Ureter (tissue), 1 donor: ENCODE measurements at places on chromosomes 7 and 10. TPM values are rescaled to one million over a fixed set of nuclear protein-coding genes. Genes with fewer than 3 reads are reported as not detected.

DNA sequence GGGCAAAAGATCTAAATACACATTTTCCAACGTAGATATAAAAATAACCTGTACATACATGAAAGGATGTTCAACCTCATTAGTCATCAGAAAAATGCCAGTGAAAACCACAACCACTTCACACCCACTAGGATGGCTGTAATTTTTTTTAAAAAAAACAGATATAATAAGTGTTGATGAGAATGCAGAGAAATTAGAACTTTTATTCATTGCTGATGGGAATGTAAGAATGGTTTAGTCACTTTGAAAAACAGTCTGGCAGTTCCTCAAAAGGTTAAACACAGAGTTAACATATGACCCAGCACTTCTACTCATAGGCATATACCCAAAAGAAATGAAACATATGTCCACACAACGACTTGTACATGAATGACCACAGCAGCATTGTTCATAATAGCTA is 32.3 kb upstream of the PRKCQ start:
- DNase-seq, result no peak

- DNase-seq, result no peak
These were observed 45.8 kb downstream of the PRR15 start for GRCh38 chr7:29609162-29610037.

DNA sequence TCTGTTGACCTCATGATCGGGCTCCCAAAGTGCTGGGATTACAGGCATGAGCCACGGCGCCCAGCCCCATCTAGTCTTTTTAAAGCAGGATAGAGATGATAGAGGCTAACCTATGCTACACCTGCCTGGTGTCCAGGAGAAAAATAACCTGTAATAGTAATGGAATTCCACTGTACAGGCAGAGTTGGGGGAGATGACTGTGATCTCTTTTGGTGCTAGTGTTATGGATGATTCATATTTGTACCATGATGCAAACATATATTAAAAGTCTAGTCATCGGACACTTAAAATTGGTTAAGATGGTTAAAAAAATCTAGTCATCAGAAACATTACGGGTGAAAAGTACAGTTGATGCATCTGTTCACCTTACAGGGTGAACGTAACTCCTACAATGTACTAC is 6.1 kb upstream of the SAR1A start:
- no peak for DNase-seq

- DNase-seq, result no peak
These were observed 126.7 kb upstream of the PRSS58 start for GRCh38 chr7:142384493-142384922.

DNA sequence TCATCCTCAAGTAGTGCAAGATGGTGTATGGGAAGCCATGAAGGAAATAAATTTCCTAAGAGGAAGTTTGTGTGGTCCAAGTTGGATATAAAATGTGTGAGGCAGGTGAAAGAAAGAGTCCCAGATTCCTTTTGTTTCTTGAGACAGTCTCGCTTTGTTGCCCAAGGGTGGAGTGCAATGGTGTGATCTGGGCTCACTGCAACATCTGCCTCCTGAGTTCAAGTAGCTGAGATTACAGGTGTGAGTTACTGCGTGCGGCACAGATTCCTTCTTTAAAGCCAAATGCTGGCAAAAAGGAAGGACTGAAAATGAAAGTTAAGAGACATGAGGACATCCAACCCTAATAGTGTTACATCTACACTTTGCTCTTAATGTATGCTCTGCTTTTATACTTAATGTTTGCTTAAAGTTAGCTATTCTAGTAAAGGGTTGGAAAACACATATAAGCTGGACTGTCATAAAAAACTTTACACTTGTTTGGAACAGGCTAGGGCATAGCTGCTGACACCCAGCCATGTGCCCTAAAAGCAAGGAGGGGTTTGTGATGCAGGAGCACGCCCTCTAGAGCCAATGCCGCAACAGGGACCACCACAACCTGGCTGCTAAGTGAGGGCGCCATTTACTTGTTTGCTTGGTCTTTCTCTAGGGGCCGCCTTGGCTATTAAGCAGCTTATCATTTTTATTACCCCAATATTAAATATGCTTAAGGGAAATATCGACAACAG is 34.5 kb downstream of the CLEC2L start:
- no peak for DNase-seq

- DNase-seq, result no peak
These were observed 11.6 kb downstream of the KLRG2 start for GRCh38 chr7:139471740-139472353.

COL13A1 gene
- 4.9 TPM for total RNA-seq

- no peak for DNase-seq
These were observed 379.8 kb downstream of the GRID1 start for GRCh38 chr10:85986777-85987176.

DNA sequence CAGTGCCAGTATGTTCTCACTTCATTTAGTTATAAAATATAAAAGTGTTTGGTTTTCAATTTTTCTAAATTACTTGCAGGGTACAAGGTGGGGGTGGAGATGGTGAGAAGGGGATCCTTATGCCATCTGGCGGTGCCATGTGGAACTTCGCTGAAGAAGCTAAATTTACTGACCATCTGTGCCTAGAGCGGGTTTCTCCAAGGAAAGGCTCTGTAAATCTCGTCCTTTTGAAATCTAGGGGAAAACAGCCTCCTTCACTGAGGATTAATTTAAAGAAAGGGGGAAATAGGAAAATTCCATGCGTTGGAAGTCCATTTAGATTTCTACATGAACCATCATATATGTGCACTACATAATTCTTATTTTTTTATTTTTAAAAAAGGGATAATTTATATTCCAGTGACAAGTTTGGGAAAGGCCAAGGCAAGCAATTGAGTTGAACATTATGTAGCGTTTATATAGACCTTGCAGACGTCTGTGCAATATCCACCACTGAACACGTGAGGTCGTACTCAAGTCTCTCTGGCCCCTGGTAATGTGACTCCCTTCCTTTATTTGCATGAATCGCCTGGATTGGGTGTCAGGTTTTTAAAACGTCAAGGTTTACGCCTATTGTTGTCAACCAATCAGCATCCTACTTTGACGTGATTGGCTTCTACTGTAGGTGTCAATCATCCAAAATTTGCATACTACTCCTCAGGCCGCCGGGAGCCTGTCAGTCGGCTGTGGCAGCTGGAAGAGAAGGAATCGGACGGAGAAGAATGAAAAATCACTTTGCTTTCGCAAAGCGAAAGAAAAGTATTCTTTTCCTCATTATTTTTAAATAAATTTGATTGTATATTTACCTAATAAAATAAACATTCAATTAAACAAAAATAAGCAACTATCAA is 297.1 kb upstream of the NFE2L3 start:
- DNase-seq, result peak; percentile 71
